ENCODE measurements at places on chromosomes 16 and 17.

DNA sequence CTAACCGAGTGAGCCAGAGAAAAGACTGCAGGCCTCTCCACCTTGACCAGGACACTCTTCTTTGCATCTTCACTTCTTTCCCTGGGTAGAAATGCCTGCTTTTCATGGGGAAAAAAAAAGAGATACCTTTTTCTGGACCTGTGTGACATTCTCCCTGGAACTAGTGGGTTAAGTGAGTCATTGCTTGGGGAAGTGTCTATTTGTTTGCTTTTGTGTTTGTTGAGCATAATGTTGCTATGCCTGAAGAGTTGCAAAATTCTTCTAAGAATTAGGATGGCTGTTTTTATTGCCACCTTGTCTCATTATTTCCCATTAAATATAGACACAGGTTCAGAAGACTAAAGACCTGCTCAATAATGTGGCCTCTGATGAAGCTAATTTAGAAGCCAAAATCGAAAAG lies 18.8 kb downstream of the CLUAP1 start:
- no peak for DNase-seq

- DNase-seq, result no peak
Measured at GRCh38 chr16:66247516-66248481, 118.7 kb upstream of the CDH5 start.

GRCh38 chr17:19328441-19329061 lies 34.0 kb downstream of the B9D1 start:
- no peak for DNase-seq

GRCh38 chr17:51128076-51128475 lies 7.4 kb upstream of the SPAG9 start:
- peak; percentile 90 for DNase-seq

DNA sequence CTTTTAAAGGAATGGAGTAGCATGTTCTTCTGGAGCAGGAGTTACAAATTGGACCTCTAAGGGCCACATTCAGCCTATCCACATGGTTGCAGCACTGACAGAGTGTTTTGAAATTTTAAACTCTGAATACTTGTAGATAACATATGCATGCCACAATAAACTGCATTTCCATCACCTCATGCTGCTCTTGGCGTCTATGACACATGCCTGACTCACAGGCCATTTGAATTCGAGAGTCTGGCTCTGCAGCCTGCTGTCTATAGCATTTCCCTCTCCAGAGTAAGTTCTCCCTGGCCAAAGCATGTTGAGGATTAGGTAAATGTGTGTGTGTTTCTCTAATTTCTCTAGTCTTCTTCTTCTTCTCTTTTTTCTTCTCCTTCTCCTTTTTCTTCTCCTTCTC lies 28.7 kb upstream of the MYOCD start:
- no peak for DNase-seq
